Fibroblast of lung (primary cell): ENCODE measurements at places on chromosomes 3 and 15. TPM values are rescaled to one million over a fixed set of nuclear protein-coding genes. Genes with fewer than 3 reads are reported as not detected.

ERICH6 gene
- total RNA-seq: under 0.01 TPM in 1 of 2 replicates, not detected in the other

UACA gene
- 107 and 187 TPM in 2 replicates for total RNA-seq

GPR27 gene
- under 0.01 TPM in 1 of 2 replicates, not detected in the other for total RNA-seq

GHRL gene
- not detected in 2 replicates for total RNA-seq

SCN5A gene
- 0.50 and 0.77 TPM in 2 replicates for total RNA-seq

TMC3 gene
- not detected in 2 replicates for total RNA-seq

HGD gene
- under 0.01 TPM in 1 of 2 replicates, not detected in the other for total RNA-seq

GOLGA6A gene
- total RNA-seq: under 0.01 TPM in 1 of 2 replicates, not detected in the other

NR1D2 gene
- 55.7 and 85.2 TPM in 2 replicates for total RNA-seq
